ENCODE measurements at places on chromosomes 4 and X.

- DNase-seq: no peak
These were observed 64.3 kb upstream of the GABRE start for GRCh38 chrX:152038804-152039203.

GRCh38 chrX:42491137-42491907 lies 286.6 kb downstream of the PPP1R2C start:
- no peak for DNase-seq

GRCh38 chr4:16289897-16290554 lies 63.8 kb upstream of the TAPT1 start:
- DNase-seq: no peak

- no peak for DNase-seq
These were observed 65.1 kb downstream of the GPR143 start for GRCh38 chrX:9700555-9700954.

DNA sequence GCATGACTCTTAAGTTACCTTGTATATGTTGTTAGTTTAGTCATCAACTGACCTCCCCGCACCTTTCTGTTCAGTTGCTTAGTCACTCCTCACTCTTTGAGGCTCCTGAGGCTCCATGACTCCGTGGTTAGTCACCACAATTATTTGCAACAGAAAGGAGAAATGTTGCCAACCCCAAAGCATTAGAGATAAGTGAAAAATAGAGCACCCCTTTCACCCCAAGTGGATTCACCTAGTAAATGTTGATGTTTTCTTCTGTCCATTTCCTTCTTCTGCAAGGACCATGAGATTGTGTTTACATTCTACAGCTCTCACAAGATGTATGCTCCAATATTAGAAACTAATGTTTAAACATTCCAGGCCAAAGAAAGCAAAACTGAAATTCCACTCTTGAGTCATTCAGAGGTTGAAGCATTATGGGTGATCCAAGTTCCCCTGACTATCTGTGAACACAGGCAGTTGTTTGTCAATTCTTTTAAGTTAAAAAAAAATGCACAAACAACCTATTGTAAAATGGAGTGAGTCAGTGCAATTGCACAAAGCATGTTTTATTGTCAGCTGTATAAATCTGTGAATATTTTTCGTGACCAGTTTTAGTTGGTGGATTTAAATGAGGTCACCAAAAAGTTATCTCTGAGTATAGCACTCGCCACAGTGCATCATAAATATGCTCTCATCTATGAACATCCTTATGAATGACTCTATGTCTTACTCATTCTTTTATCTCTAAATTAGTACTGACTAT lies 552.4 kb upstream of the MAGEB2 start:
- no peak for DNase-seq

- DNase-seq: no peak
These were observed 14.7 kb downstream of the CNOT6L start for GRCh38 chr4:77804471-77804870.

DNA sequence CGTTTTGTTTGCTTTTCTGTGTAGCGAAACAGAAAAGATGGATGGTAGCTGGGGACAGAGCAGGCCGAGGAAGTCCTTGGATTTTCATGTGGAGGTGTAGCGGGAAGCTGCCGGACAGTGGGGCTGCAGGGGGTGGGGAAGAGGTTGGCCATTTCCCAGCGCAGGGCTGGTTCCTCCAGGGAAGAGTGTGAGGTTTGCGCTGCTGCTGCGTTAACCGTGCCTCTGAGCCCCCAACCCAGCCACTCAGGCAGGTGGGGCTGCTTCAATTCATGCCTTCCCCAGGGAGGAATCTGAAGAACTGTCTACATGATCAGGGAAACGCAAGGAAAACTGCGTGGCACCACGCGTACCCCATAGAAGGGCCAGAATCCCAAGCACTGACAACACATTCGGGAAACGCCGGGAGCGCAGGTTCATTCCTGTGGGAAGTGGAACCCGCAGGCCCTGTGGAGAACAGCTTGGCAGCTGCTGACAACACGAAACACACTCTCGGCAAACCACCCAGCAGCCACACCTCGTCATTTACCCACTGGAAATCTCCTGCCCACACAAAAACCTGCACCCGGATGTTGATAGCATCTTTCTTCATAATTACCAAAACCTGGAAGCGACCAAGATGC lies 57.7 kb downstream of the PCGF3 start:
- no peak for DNase-seq

- DNase-seq: no peak
These were observed 5.3 kb downstream of the EDA2R start for GRCh38 chrX:66633541-66633940.

DNA sequence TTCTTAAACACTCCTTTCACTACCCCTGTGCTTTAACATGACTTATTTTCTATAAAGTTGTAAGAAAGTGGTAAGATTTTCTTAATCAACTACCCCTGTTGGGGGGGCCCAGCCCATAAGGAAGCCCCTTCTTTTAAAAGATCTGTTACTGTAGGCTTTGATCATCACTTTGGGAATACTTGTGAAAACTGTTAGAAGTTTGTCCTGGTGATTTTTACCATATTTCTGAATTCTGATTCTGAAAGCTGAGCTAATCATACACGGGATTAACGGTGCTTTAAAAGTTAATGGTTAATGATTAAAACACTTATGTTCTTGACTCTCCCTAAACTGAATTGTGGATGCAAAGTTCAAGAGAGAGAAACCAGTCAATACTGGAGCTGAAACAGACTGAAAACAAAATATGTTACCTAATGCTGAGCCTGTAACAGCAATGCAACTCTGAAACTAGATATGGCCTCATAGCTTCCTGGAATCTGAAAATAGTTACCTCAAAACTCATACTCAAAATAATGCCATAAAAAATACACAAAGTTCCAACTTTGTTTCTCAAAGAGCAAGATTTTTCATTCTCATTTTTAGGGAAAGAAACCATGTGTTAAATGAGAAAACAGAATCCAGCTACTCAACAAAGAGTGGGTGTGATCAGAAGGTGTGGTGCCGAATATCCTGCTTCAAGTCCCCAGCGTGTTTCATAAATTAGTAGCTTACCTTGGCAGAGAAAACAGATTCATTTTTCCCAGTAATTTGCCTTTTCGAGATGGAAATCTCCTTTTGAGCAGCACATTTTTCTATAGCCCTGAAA lies 31.6 kb downstream of the ADH7 start:
- DNase-seq: no peak

DNA sequence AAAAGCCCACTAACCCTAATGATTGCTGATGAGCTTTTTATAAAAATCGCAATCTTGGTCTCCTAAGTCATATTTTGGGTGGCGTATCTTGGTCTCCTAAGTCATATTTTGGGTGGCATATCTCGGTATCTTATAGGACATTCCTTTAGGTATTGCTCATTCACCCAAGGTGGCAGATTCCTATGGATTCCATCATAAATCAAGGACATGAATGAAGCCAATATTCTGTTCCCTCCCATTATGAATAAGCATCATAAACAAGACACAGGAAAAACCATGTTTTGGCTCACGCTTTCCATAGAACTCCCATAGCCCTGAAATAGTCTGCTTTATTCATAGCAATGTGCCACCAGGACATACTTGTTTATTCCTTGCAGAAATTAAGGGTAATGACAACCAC lies 95.0 kb upstream of the CD99 start:
- no peak for DNase-seq

- DNase-seq: no peak
These were observed 32.1 kb downstream of the TMEM131L start for GRCh38 chr4:153497988-153498967.

DNA sequence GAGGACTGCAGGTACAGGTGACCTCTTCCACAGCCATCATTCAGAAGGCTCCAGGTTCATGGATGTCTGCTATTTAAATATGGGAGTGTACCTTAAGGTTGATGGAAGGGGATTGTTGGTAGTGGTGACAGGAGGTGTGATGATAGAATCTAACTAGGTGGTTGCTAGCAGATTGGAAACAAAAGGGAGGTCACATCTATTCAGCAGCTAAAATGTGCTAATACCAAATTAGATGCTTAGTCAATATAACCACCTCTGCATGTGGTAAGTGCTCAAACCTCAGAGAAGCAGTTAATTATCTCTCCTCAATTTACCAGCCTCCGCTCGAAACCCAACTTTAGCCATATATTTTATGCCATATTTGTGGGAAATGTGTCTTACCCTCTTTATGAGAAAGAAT lies 98.7 kb upstream of the CCSER1 start:
- DNase-seq: no peak

- DNase-seq: no peak
These were observed 368.6 kb upstream of the TENM3 start for GRCh38 chr4:181874602-181875001.

All from activated CD4-positive, CD25-positive, alpha-beta regulatory T cell treated with anti-CD3 and anti-CD28 coated beads, Interleukin-2, amount 50 U/mL, for 16 hours (primary cell).